ENCODE measurements at places on chromosomes 4 and X. TPM values are rescaled to one million over a fixed set of nuclear protein-coding genes. Genes with fewer than 3 reads are reported as not detected.

The DSPP gene
- total RNA-seq, result not detected

The KCND1 gene
- total RNA-seq, result 4.8 TPM

The MAGEB17 gene
- total RNA-seq, result not detected

The AFP gene
- not detected for total RNA-seq

The MAP7D2 gene
- 0.36 TPM for total RNA-seq

The MMRN1 gene
- total RNA-seq, result 24.5 TPM

The BEX1 gene
- total RNA-seq, result 1.2 TPM

The AWAT2 gene
- total RNA-seq, result not detected
